ENCODE measurements at places on chromosomes 2 and 18.

DNA sequence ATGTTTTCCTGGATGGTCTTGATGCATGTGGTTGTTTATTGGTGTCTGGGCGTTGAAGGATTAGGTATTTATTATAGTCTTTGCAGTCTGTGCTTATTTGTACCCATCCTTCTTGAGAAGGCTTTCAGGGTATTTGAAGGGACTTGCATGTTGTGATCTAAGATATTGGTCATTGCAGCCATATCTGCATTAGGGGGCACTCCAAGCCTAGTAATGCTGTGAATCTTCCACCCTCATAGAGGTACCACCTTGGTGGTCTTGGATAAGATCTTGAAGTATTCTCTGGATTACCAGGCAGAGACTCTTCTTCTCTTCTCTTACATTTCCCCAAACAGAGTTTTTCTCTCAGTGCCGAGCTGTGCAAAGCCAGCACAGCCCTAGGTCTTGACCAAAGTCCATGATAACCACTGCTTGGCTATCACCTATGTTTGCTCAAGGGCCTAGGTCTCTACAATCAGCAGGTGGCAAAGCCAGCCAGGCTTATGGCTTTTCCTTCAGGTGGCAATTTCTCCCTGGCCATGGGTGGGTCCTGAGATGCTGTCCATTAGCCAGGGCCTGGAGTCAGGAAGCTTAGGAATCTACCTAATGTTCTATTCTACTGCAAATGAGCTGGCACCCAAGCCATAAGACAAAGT, 15.4 kb upstream of the PPP1R1C start:
- no peak for DNase-seq

GRCh38 chr2:135059577-135059976, 7.5 kb downstream of the RAB3GAP1 start:
- DNase-seq, result no peak

DNA sequence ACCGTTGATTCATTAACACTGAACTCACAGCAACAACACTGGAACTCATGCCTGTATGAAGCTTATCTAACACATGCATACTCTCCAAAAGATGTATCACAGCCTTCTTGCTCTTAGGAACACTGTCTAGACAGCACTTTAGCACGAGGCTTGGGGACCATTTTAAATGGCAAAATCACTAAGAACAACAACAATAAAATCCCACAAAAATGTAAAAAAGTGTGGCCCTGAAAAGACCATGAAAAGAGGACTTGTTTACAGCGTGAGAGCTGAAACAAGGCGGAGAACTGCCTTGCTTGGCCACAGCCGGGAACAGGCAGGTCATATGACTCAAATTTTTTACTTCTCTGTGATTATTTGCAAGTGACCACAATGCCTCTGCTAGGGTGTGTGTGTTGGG, 48.1 kb downstream of the CHN1 start:
- no peak for DNase-seq

- no peak for DNase-seq
Measured at GRCh38 chr18:13214609-13215008, 4.0 kb upstream of the LDLRAD4 start.

- DNase-seq, result no peak
Measured at GRCh38 chr2:50135821-50136220, 896.1 kb downstream of the NRXN1 start.

DNA sequence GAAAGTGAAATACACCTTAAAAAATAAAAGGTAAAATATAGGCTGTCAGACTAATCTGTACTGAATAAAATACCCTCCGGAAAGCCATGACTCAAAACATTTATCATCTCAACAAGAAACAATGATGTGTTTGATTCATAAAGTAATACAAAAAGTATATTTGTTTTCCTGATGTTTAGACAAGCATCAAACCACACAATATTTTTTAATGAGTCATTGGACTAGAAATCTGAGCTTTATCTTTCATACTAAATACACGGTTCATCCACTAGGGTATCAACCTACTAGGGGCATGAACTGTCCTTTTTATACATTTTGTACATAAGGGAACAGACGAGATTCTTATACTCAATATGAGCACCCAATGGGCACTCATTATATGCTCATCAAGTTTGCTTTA, 31.3 kb downstream of the CD226 start:
- no peak for DNase-seq
